Activated CD8-positive, alpha-beta memory T cell treated with anti-CD3 and anti-CD28 coated beads for 1 hour (primary cell): ENCODE measurements at places on chromosomes 1 and 21.

- DNase-seq: no peak
These were observed 6.6 kb downstream of the CLCNKA start for GRCh38 chr1:16028237-16029002.

GRCh38 chr1:57424231-57425027 lies 569 bp upstream of the DAB1 start:
- no peak for DNase-seq

- DNase-seq: no peak
These were observed 103.9 kb downstream of the EBNA1BP2 start for GRCh38 chr1:43067977-43068751.

- no peak for DNase-seq
These were observed 21.8 kb upstream of the GRHL3 start for GRCh38 chr1:24297187-24297851.

DNA sequence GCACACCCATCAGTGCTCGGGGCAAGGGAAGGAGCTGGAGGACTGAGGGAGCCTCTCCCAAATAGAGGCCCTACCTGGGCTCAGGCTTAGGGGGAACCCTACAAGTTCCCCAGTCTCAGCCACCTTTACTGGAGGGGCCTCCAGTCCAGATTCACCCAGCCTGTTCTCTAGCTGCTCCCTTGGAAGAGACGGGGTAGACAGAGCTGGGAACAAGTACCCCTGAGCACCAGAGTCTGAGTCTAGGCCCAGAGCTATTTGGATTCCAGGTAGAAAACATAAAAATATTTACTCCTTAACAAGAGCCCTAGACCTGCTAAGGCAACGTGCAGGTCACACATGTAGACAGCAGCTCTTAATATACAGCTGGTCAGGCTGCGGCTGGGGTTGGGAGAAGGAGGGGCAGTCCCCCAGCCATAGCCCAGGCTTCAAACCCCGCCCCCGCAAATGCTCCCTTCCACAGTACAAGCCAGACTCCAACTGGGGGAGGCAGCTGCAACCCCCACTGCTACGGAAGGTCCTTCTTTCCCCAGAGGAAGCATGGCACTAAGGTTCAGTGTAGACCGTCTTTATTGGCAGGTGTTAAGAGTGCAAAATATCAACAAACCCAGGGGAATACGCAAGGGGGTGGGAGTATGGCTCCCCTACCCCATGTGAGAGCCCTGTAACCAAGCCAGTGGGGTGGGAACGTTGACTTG lies 8.0 kb downstream of the TENT5B start:
- no peak for DNase-seq

- DNase-seq: no peak
These were observed 70.1 kb downstream of the SLC25A24 start for GRCh38 chr1:108129999-108130398.

DNA sequence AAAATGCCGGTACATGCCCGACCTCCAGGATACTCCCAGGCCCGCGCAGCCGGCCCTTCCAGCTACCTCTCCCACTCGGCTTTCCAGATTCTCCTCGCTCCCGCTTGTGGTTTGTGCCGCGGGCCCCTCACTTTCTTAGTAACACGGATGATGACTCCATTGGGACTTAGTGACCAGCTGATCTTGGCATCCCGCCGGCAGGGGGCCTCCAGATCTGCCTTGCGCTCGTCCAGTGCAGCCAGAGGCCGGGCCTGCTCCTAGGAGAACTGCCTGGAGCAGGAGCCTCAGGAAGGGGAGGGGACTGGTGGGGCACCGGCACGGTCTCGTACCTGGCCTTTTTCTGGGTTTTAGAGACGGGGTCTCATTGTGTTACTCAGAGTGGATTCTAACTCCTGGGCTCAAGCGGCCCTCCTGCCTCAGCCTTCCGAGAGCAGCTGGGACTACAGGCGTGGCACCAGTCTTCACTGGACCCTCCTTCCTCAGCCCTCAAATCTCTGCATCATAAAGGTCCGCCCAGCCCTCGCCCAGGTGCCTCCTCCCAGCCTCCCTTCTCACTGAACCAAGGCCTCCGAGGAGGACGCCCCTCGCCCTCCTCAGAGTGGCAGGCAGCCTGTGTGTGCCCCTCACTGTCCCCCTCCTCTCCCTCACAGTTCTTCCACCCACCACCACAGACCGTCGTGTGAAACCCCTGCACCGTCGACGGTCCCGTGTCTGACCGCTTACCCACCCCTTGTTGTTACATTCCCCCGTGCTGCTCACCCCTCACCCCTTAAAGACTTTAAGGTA lies 78.6 kb downstream of the SLC25A24 start:
- DNase-seq: no peak

DNA sequence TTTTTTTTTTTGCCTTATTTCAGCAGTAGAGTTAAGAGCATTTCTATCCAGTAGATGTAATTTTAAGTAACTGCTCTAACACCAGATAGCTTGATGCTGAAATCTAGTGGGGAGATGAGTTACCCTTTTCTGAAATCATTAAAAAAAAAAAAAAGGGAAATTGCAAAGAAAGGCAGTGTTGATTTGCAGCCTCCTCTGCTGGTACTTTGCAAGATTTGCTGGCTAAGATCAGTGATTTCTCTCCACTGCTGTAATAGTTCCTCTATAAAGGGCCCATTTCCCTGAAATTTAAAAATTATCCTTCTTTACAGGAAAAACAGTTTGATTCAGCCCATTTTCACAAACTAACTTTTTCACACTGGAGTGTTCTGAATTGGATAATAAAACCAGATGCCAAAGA lies 120.6 kb downstream of the PTBP2 start:
- DNase-seq: no peak

DNA sequence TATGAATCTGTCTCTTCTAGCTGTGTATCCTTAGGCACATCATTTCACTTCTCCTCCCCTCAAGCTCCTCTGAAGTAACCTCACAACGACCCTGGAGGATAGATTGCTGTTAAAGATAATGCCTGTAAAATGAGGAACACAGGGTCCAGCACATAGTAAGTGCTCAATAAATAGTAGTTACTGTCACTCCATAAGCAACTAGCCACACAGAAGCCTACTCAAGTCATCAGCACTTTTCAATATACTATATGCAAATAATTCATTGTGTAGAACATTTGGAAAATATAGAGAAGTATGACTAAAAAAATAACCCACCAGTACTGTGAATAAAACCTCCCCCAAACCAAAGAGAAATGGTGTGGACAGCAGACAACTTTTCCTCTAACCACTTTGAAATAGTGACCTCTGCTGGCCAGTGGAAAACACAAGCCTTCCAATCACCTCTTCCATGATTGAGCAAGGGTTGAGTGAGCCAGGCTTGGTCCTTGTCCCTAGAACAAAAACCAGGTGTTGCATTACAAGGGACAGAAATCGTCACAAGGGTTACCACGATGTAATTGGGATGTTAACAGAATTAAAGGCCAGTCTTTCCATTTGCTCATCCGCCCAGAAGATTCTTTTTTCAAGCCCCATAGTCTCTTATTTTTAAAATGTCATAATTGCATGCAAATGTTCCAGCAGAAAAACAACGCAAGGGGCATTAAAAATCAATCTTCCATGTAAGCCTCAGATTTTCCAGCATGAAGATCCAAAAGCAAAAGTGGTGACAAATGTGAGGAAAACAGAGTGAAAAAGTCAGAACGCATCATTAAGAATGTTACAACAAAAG lies 15.7 kb upstream of the GLIS1 start:
- DNase-seq: no peak

DNA sequence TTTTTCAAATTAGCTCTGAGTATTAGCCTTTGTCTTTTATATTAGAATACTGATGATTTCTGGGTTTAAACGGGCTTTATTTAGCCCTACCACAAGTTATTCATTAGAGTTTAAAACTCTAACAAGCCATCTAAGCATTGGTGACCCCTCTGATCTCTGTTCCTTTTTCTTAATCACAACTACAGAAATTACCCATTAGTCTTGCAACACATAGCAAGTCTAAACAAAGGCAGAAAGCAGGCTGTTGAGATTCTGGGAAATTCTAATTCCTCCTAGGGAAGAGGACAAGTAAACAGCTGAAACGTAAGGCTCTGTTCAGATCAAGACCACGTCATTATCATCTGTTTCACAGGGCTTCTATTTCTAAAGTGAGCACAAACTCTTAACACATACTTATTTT lies 491.2 kb upstream of the ZRANB2 start:
- no peak for DNase-seq

DNA sequence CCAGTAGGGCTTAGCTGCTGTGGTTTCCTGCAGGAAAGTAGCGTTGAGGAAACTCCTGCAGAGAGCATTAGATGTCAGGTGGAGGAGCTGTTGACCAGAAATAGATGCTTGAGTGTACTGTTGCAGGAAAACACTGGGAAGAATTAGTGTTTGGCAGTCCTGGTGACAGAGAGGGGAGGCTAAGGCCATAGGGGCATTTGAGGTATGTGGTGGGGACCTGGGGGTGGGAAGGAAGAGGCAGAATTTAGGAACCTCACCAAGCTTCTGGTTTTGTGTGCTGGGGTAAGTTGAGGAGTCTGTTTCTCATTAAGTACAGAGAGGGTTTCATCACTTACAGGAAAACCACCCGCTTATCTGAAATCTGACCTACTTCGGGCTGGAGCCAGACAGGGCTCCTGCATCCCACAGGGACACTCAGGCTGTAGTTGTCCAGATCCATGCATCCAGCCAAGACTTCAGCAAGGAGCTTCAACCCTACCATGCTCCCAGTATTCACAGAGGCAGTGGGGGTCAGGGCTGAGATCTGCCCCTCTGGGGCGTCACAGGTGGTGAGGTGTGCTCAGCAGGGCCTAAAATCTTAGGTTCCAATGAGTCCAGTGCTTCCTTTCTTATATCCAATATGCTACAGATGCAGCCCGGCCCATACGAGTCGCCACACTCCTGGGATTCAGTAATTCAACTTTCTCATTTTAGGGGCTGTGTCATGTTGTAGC lies 15.1 kb downstream of the SH2D2A start:
- DNase-seq: no peak

DNA sequence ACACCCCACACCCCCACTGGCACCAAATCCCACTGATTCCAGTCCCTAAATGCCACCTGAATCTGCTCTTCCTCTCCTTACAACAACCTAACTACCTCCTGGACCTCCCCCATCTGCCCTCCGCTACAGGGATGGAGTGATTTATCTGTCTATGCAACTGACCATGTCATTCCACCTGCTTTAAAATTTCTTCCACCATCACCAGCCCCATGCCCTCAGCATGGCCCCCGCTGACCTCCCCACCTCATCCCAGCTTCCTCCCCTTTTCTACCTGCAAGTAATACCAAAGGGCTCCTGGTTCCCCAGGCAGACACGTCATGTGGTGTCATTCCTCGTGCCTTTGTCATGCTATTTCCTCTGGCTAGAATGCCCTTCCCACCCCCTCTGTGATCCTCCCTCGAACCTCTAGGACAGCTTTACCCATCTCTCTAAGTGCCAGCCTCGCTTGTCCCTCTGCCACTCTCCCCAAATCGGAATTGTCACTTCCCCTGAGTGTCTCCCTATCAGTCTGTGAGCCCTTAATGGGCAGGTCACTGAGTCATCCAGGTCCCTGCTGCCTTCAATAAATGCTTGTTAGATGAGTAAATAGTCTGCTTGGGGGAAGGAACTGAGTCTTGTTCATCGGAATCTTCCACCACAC lies 3.7 kb downstream of the GJB4 start:
- DNase-seq: no peak

- no peak for DNase-seq
These were observed 7.0 kb downstream of the DDOST start for GRCh38 chr1:20654104-20654690.

DNA sequence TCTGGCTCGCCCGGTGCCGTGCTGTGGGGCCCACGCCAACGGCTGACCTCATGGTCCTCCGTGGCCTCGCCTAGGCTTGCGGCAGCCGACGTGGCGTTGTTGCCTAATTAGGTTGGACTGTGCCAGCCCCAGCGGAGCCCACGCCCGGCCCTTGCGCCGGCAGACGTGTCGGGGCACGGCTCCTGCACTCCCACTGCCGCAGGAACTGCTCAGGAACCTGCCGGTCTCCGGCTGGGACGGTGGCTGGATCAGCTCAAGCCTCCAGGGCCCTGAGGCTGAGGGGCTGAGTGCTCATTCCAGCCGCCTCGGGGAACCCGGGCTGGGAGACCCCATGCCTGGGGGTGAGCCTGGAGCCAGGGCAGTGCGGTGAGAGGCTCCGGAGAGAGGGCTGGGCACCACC lies 16.1 kb upstream of the PEX10 start:
- no peak for DNase-seq

DNA sequence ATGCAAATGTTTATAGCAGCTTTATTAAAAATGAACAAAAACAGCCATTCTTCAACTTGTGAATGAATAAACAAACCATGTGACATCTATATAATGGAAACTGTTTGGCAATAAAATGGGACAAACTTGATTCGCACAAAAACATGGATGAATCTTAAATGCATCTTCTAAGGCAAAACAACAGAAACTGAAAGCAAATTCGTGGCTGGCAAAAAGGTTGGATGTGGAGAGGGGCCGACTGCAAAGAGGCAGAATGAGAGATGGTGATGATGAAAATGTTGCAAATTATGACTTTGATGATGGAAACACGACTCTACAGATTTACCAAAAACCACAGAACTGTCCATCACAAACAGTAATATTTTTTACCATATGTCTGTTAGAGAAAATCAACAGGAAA lies 327.0 kb upstream of the NR5A2 start:
- no peak for DNase-seq
